Stimulated activated CD4-positive, alpha-beta T cell treated with anti-CD3 and anti-CD28 coated beads, Interleukin-12 subunit alpha, Interleukin-12 subunit beta, amount 100 ng/mL, for 4 hours (primary cell): ENCODE measurements at places on chromosomes 6 and 20.

DNA sequence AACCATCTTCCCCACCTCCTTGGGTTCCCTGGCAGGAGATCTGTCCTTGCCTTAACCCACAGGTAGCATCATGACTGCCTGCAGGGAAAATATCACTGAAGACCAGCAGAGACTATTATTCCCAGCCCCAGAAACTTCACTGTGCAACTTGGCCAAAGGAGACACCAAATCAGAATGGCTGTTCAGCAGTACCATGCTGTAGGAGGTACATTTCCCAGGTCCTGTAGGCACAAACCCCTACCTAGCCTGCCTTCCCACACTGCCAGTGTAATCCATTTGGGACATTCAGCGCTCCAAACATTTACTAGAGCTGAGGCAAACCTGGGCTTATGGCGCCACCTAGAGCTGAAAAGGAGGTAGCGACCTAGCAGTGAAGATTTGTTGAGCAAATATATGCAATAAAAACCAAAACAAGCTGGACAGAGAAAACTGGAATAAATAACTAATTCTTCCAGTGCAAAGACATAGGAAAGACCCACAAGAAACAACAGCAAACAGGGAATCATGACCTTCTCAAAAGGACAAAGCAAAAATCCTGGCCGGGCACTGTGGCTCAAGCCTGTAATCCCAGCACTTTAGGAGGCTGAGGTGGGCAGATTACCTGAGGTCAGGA, 60.3 kb downstream of the VTA1 start:
- peak; percentile 25 for DNase-seq

DNA sequence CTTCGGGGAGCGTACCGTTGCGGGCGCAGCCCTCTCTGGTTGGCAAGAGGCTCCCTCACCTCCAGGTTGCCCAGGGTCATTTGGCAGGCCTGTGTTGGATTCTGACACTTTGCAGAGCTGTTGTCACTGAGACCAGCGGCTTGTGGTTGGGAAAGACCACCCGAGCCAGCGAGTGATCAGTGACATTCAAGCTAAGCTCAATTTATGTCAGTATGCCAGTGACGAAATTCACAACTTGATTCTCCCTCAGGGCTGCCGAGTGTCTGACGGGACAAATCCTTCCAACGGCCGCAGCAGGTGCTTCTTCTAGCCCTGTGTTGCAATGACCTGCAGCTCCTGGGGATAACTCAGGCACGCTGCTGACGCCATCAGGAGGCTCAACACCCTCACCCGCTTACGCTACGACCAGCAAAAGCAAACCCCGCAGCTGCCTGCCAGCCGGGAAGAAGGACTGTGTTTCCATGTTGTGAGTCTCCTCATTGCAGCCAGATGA, 16.9 kb upstream of the SLC22A2 start:
- no peak for DNase-seq

DNA sequence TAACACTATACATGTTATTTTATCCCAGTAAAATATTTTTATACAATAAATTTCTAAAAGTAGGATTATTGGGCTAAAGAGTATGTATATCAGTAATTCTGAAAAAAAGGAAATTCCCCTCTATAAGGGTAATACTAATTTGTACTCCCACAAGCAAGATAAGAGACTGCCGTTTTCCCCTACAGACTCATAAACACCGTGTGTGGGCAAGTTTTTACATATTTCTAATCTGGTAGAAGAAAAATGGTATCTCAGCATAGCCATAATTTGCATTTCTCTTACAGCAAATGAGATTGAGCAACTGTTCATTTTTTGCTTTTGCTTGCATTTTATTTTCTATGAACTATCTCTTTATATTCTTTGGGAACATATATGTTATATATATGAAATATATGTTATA, 26.0 kb upstream of the MYMX start:
- no peak for DNase-seq

GRCh38 chr6:7974938-7975763, 64.6 kb upstream of the TXNDC5 start:
- no peak for DNase-seq

DNA sequence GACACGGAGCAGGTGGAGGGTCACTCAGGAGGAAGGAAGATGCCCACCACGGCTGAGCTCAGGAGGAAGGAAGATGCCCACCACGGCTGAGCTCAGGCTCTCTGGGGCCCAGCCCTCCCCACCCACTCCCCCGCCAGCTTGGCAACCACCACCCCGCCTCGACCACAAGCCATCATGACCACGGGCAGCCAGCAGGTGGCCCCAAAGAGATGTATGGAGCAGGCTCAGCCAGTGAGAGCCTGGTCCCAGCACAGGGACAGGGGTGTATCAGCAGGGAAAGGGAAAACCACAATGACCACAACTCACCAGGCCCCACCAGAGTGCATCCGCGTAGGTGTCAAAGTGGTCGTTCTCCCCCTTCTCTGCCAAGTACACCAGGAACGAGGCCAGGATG, 30.4 kb downstream of the KCNQ2 start:
- peak; percentile 59 for DNase-seq

DNA sequence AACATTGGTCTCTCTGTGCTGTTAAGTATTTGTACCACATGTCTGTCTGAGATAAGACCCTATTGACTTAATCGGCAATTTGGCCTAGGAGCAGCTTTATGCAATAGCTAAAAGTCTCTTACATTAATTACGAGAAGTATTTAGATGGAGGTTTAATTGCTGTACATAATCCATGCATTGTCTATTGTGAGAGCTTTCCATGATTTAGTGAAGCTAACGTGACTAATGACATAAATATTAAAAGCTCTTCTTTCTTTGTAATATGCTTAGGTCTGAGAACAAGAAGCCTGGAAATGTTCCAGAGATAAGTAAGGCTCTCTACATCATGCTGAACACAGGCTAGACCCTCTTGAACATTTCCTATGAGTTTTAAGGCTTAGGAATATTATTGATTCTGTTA, 32.7 kb upstream of the FAM83B start:
- DNase-seq = no peak

DNA sequence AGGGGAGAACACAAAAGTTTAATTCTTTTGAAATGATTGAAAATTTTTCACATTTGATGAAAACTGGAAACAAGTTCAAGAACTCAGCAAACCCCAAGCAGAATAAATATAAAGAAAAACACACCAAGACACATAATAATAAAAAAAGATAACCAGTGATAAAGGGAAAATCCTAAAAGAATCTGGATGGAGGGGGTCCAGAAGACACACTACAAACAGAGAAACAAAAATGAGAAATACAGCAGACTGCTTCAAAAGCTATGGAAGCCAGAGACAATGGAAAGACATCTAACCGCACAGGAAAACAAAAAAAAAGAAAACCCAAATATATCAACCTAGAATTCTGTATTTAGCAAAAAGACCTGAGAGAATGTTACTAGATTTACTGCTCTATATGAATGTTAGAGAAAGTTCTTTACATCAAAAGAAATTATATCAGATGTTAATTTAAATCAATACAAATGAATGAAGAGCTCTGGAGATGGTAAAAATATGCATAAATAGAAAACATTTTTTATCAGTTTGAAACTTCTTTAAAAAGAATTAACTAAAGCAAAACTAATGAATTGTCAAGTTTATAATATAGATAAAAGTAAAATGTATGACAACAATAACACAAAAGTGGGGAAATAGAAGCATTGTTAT, 310.7 kb upstream of the PREP start:
- no peak for DNase-seq

DNA sequence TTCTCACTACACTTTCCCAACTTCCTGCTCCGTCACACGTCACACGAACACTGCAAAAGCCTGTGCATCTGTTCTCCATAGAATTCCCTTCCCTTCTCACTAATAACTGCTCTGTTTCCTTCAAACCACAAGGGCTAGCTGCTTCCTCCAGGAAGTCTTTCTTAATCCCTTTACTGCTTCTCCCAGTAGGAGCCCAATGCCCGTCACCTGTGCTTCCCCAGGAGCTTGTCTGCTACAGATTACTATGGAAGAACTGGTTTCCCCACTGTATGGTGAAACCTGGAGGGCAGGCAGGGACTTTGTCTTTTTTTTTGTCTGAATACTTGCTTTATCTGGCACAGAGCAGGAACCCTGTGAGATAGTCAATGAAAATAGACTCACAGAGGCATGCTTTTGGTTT, 444.7 kb upstream of the MAP3K7 start:
- no peak for DNase-seq

DNA sequence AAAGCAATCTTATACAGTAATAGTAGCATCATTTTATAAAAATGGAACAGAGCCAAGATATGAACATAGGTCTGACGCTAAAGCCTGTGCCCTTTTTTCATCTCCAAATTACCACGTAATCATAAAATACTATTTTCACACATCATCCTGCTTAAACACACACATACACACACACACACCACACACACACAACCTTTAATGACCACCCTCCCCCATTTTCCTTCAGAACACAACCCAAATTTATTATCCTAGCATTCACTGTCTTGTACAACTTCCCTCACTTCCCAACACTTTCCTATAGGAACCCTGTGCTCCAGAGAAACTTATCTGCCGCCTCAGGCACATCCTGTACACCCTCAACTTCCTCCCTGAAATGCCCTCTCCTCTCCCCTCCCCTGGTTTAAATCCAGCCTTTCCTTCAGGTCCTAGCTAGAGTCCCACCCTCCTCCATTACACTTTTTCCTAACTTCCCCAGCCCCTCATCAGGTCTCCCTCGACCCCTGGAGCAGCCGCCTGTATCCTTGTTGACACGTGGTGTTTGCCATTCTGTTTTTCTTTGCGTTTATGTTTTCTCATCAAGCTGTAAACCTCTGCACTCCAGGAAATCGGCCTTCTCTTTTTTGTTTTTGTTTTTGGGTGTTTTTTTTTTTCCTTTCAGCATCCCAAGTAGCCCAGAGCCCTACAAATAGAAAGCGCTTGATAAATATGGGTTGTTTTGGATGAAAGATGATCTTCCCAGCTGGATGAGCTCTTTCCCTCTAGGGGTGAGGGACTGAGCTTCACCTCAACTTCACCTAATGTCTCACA, 968 bp upstream of the MMP24 start:
- no peak for DNase-seq

DNA sequence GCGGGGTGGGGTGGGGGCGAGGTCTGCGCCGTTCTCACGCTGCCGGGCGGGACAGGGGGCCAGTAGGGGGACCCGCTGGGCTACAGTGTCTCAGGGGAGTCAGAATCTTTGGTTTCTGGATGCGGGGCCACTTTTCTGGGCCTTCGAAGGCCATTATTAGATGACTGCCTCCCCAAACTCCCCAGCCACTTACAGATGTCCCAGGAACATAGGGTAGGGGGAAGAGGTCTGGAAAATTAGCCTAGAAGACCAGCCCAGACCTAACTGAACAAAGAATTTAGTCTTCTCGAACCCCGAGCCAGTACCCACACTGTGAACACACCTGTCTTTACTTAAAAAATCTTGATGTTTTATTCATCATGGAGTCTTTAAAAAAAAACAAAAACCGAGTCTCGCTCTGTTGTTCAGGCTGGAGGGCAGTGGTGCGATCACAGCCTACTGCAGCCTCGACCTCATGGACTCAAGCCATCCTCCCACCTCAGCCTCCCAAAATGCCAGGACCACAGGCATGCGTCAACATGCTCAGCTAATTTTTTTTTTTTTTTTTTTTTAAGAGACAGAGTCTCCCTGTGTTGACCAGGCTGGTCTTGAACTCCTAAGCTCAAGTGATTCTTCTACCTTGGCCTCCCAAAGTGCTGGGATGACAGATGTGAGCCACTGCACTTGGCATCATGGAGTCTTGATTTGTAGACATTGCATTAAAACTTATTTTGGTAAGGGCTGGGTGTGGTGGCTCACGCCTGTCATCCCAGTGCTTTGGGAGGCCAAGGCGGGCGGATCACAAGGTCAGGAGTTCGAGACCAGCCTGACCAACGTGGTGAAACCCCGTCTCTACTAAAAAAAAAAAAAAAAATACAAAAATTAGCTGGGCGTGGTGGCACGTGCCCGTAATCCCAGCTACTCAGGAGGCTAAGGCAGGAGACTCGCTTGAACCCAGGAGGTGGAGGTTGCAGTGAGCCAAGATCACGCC, 3.3 kb upstream of the SLC29A1 start:
- no peak for DNase-seq

DNA sequence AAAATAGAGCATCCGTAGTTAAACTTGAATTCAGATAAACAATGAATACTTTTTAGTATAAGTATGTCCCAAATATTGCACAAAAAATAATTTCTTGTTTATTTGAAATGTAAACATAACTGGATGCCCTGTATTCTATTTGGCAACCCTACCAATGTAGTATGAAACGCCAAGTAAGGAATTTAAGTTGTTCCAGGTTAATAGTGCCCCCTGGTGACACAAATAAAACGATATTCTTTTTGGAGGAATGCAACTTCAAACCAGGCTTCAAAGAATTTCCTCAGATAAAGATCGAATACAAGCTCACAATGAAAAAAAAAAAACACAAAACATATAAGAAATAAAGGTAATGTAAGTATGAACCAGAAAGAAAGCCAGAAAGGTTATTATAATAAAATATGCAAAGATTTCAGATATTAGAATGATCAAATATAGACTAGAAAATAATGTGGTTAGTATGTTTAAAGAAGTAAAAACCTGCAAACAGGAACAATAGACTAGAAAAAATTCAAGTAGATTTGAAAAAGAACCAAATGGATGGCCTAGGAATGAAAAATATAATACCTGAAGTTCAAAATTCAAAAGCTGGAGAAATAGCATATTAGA, 18.4 kb upstream of the AKAP7 start:
- no peak for DNase-seq

DNA sequence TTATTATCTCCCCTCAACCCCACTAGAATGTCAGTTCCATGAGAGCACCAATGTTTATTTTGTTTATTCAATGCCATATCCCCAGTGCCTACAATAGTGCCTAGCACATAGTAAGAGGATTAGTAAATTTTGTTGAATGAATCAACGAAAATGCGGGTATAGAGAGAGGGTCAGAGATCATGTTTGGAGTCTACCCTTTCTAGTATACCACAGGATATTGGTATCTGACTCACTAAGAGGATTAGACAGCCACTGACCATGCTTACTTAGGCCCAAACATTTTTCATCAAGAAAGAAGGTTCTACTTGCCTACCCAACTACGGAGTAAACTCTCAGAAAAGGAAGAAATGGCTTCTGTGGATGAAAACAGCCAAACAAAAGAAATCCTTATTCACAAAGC, 356.8 kb downstream of the BTBD9 start:
- no peak for DNase-seq

DNA sequence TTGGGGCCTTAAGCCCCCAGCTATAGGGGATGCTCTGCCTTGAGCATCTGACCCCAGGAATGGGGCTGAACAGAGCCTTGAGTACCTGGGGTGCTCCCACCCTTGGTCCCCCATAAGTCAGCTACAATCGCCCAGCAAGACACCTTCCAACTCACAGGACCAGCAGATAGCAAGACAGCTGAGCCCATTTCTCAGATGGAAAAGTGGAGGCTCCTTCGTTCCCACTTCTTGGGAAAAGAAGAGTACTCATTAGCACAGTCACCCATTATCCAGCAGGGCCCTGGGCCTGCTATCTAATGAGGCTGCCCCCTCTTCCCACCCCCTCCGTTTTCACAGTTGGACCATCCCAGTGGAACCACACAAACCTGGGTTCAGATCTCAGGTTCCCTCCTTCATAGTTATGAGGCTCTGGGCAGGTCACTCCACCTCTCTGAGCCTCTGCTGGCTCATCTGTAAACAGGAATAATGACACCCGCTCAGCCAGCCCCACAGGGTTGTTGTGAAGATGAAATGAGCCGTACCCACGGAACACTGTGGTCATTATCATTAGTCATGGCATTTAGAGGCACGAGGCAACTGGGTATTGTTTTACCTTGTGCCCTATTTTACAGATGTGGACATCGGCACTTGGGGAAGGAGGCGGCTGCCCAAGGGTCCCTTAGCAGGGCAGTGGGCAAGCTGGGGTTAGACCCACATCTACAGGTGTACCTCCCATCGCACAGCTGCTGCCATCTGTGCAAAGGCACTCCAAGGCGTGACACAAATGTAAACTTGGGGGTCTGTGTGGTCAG, 4.5 kb downstream of the LPIN3 start:
- DNase-seq = no peak
